ENCODE measurements at places on chromosomes 7 and 10. TPM values are rescaled to one million over a fixed set of nuclear protein-coding genes. Genes with fewer than 3 reads are reported as not detected.

DNA sequence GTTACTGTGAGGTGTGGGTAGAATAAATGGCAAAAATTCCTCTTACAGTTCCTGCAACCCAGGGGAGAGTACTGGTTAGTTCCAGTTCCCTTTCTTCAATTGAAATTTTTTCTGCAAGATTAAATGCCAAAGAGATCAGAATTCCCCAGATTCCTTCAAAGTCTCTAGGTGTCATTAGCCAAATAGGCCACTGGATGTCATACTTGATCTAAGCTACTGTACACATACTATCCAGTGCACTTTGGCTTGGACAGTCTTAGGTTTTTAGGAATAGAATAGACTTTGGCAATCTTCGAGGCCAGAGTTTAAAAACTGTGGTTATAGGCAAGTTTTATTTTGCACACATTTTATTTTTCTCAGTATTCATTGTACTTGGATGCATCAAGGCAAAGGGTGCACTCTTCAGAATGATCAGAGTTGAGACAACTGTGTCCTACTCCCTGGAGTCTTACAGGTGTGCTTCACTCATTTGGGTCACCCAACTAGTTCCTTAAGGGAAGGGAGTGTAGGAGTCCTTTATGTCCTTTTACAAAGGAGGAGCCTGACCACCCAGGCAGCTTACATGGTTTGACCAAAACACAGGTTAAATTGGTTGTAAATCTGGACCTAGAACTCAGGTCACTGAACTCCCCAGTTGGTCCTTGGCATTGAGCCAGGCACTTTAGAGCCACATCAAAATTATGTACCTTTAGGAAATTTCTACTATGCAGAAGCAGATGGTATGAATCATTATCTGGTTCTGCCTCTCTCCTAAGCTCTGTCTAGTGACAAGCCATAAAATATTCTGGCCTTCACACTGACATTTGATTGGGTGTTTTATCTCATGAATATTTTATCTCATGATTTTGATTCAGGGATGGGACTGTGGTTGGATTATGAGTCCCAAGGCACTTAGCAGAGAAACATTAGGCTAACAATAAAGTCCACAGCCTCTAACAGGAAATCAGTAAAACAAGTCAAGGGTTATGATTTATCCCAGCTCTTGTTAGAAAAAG, 49.5 kb downstream of the ASAH2B start:
- H3K4me3 ChIP-seq: peak overlapping the region; percentile 45
- peaks cover 8% of the 10 kb centered on the region for H3K36me3 ChIP-seq
- H3K27ac ChIP-seq: no peak overlapping the region
- H3K27me3 ChIP-seq: peaks cover 9% of the 10 kb centered on the region
- DNase-seq: no peak

GRCh38 chr10:119306514-119306951, 99.2 kb downstream of the GRK5 start:
- no peak overlapping the region for H3K27ac ChIP-seq
- no peaks in the 10 kb centered on the region for H3K36me3 ChIP-seq
- H3K4me1 ChIP-seq: no peaks in the 10 kb centered on the region
- DNase-seq: peak; percentile 25

DNA sequence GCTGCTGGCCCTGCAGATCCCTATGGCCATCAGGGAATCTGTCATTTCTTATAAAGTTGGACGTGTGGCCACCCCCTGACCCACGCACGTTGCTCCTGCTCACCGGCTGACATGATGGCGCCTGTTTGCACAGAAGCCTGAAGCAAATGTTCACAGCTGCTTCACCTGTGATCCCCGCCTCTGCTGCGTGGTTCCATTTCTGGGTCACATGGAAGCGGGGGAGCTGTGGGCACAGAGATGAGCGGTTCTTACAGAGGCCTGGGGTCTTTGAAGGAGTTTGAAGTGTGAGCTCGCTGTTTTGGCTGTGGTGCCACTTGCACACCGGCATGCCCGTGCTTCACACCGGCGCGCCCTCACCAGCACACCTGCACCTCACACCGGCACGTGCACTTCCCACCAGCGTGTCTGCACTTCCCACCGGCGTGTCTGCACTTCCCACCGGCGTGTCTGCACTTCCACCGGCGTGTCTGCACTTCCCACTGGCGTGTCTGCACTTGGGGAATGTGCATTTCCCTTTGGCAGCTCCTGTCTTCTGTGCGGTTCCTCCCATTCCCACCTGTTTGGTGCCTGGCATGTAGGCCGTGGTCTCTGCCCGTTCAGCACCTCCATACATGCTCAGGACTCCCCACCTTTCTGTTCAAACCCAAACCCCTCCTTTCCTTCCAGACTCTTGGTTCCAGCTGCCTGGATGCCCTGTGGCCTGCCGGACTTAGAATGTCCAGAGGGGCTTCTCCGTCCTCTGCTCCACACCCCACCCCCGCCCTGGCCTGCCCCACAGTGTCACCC, 86.7 kb downstream of the INPP5A start:
- no peak overlapping the region for H3K27ac ChIP-seq
- H3K36me3 ChIP-seq: peaks cover 23% of the 10 kb centered on the region
- H3K4me3 ChIP-seq: no peak overlapping the region

DNA sequence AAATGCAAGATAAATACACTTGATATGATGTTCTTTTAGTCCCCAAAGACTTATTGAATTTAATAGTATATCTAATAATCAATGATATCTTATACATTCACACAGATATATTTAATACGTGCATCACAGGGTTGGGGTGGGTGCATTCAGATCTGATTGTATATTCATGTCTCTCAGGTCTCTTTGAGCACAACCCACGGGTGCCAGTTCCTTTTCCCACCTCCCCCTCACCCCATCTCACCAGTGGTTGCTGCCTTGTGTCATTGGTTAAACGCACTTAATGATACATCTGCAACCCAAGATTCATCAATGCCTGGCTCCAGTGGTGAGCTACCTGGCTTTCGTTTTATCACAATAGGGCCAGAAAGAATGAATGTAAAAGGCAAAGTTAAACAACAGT, 6.2 kb downstream of the LRIT1 start:
- no peak overlapping the region for H3K27ac ChIP-seq
- 0 out of 2 replicates have a peak, but pooled peaks cover 4% of the 10 kb centered on the region for H3K4me1 ChIP-seq

DNA sequence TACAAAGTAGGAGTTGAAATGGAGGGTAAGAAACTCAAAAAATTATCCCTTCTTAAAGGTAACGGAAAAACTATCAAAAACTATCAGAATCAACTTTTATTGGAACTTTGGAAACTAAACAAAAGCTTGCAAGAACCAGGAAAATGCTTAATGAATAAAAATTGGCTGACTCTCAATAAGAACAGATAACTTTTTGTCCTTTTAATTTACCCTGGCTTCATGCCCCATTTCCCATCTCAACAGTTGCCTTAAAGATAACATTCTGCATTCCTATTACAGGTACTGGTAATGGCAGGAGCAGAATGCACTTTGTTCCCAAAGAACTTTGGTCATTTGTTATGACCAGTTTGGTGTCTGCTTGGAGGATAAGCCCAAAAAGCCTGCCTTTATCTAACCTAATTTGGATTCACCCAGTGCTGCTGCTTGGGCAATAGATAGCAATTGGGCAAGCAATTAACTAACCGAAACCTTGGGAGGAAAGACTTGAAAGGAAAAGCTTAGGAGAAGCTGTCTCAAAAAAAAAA, 17.8 kb downstream of the CH25H start:
- DNase-seq: no peak
- peaks cover 5% of the 10 kb centered on the region for H3K4me1 ChIP-seq
- no peaks in the 10 kb centered on the region for H3K36me3 ChIP-seq

- peaks cover 32% of the 10 kb centered on the region for H3K4me1 ChIP-seq
- peaks cover 35% of the 10 kb centered on the region for H3K36me3 ChIP-seq
- H3K4me3 ChIP-seq: no peak overlapping the region
- H3K27ac ChIP-seq: peak overlapping the region; percentile 65
Measured at GRCh38 chr10:96440361-96441292, 73.1 kb downstream of the TLL2 start.

- peaks cover 42% of the 10 kb centered on the region for H3K4me1 ChIP-seq
- H3K27ac ChIP-seq: no peak overlapping the region
- DNase-seq: no peak
- H3K36me3 ChIP-seq: no peaks in the 10 kb centered on the region
Measured at GRCh38 chr10:11870461-11870780, 47.3 kb downstream of the PROSER2 start.

DNA sequence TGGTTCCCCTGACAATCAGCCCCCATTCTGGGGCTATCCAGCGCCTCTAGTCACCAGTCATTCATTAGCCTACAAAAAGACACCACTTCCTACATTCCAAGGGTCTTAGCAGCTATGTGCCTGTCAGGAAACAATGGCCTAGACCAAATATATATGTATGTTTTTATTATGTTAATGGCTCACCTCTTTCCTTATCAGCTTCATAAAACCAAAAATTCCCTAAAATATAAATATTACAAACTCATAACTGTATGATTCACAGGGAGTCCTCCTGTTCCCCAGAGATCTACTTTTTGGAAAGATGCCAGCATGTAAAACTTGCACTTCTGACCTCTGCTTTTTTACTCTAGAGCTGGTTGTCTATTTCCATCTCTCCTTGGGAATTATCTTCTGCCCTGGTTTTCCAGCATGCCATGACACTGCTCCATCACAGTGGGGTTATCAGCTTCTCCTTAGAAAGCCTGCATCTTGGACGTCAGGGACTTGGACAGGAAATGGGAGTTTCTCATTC, 79.2 kb downstream of the ABCA13 start:
- no peak for DNase-seq
- no peaks in the 10 kb centered on the region for H3K27me3 ChIP-seq
- peaks cover 28% of the 10 kb centered on the region for H3K4me1 ChIP-seq
- H3K4me3 ChIP-seq: no peak overlapping the region
- H3K36me3 ChIP-seq: no peaks in the 10 kb centered on the region
- no peak overlapping the region for H3K27ac ChIP-seq

DNA sequence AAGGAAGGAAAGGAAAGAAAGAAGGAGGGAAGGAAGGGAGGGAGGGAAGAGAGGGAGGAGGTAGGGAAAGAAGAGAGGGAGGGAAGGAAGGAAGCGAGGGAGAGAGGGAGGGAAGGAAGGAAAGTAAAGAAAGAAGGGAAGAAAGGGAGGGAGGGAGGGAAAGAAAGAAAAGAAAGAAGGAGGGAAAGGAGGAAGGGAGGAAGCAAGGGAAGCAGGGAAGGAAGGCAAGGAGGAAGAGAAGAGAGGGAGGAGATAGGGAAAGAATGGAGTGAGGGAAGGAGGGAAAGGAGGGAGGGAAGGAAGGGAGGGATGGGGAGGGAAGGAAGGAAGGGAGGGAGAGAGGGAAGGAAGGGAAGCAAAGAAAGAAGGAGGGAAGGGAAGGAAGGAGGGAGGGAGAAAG, 65.8 kb downstream of the MAP3K8 start:
- no peak overlapping the region for H3K4me3 ChIP-seq
- no peaks in the 10 kb centered on the region for H3K27me3 ChIP-seq
- H3K4me1 ChIP-seq: peaks cover 18% of the 10 kb centered on the region
- H3K36me3 ChIP-seq: no peaks in the 10 kb centered on the region
- no peak for DNase-seq
- H3K27ac ChIP-seq: no peak overlapping the region

- no peak overlapping the region for H3K27ac ChIP-seq
- no peaks in the 10 kb centered on the region for H3K4me1 ChIP-seq
- no peak for DNase-seq
- H3K27me3 ChIP-seq: no peaks in the 10 kb centered on the region
- H3K4me3 ChIP-seq: no peak overlapping the region
Measured at GRCh38 chr7:28654110-28654509, 241.8 kb downstream of the CREB5 start.

GRCh38 chr10:49357910-49358309, 38.0 kb downstream of the DRGX start:
- DNase-seq: no peak
- H3K4me3 ChIP-seq: no peak overlapping the region
- H3K4me1 ChIP-seq: peaks cover 25% of the 10 kb centered on the region
- no peak overlapping the region for H3K27ac ChIP-seq

- DNase-seq: no peak
- no peaks in the 10 kb centered on the region for H3K27me3 ChIP-seq
- 0 out of 2 replicates have a peak, but pooled peaks cover 5% of the 10 kb centered on the region for H3K36me3 ChIP-seq
- peaks cover under 1% of the 10 kb centered on the region for H3K4me1 ChIP-seq
Measured at GRCh38 chr7:95141755-95142154, 182.6 kb downstream of the PON1 start.

DNA sequence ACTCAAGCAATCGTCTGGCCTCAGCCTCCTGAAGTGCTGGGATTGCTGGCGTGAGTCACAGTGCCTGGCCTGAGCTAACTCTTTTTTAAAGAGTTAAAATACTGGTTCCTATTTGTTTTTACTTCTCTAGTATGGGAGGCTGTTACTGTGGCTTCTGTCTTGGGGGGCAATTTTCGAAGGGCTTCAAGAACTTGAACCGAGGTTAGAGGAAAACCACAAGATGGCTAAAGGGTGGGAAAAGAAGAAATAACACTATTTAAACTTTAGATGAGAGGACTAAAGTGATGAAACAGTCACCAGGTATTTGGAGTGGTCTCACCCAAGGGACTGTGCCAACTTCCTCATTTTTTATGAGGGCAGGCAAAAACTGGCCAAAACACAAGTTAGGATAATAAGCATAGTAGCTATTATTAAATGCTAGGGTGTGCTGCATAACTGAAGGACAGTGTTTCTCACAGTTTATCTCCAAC, 17.8 kb downstream of the MET start:
- DNase-seq: no peak
- H3K4me1 ChIP-seq: peaks cover 37% of the 10 kb centered on the region
- H3K4me3 ChIP-seq: no peak overlapping the region
- H3K27me3 ChIP-seq: no peaks in the 10 kb centered on the region
- no peaks in the 10 kb centered on the region for H3K36me3 ChIP-seq

Gene WEE2
- total RNA-seq: 0.04 TPM

Gene SP4
- total RNA-seq: 18.4 TPM

Gene CPED1
- 0.44 TPM for total RNA-seq

Gene HOXA9
- total RNA-seq: not detected

All from WTC11 (cell line).